Neuronal stem cell (in vitro differentiated cells): ENCODE measurements at places on chromosomes 4 and X.

GRCh38 chr4:1368421-1369090 is 21.5 kb downstream of the UVSSA start:
- DNase-seq = no peak

GRCh38 chrX:63394872-63395271 is 43.7 kb upstream of the SPIN4 start:
- DNase-seq = no peak

DNA sequence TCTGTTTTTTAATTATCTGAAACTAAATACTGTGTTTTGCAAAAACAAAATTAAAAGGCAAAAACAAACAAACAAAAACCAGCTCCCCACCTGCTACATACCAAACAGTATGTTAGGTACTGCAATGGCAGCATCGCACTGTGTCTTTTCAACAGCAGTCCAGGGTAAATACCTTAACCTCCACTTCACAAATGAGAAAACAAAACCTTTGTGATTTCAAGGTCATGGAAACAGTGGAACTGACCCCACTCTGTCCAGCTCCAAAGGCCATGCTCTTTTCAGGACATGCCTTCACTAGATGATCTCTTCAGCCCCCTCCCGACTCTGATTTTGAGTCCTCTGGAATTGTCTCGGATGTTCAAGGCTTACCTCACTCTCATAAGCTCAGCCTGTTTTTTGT is 183.4 kb downstream of the CBR4 start:
- no peak for DNase-seq

GRCh38 chrX:150155436-150156035 is 207.6 kb upstream of the MAMLD1 start:
- DNase-seq = no peak

DNA sequence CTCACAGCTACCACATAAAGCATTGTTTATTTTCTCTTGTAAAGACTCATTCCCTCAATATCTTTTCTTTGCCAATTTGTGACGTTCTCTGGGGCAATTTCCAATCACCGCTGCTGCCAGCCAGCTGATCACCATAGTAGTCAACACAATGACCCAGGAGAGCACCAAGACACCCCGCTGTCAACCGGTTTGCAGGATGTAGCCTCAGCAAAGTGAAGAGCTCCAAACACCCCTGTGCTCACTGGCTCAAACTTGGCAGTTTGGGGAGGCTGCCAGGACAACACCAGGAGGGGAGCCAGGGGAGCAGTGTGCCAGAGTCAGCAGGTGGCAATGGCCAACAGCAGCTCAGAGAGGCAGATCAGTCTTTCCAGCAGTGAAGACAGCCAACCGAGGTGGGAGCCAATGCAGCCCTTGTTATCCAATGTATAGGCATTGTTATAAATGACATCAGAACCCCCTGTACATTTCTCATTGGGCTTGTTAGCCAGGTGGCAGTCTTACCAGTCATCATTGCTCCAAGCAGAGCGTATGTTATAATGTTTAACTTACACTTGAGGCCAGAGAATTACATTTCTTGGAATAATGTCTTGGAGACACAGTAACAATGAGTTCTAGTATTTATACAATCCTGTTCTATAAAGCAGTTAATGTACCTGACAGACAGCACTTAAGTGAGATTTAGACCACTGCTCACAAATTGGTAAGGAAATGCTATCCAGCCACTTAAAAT is 274.9 kb upstream of the GK2 start:
- no peak for DNase-seq
